Right ventricle myocardium inferior (tissue), 1 donor: ENCODE measurements at places on chromosomes 16 and 17.

DNA sequence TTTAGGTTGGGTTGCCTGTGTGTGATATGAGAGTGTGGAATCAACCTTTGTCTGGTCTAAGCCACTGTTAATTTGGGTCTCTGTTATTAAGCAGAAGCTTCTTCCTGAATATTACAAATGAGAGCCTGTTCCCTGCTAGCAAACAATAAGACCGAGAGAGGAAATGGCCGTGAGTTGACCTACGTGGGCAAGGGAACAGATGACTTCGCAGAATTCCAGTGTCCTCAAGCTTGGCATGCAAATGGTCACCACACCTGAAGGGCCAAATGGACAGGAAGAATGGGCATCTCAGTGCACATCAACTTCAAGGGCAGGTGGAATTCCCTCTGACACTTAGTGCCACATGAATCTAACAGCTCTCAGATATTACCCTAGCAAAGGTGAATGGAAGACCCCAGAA, 250.8 kb upstream of the FOXF1 start:
- DNase-seq: no peak

GRCh38 chr16:69532641-69533455, 32.9 kb upstream of the NFAT5 start:
- no peak for DNase-seq

GRCh38 chr16:21638573-21638975, 13.8 kb downstream of the IGSF6 start:
- DNase-seq: no peak

DNA sequence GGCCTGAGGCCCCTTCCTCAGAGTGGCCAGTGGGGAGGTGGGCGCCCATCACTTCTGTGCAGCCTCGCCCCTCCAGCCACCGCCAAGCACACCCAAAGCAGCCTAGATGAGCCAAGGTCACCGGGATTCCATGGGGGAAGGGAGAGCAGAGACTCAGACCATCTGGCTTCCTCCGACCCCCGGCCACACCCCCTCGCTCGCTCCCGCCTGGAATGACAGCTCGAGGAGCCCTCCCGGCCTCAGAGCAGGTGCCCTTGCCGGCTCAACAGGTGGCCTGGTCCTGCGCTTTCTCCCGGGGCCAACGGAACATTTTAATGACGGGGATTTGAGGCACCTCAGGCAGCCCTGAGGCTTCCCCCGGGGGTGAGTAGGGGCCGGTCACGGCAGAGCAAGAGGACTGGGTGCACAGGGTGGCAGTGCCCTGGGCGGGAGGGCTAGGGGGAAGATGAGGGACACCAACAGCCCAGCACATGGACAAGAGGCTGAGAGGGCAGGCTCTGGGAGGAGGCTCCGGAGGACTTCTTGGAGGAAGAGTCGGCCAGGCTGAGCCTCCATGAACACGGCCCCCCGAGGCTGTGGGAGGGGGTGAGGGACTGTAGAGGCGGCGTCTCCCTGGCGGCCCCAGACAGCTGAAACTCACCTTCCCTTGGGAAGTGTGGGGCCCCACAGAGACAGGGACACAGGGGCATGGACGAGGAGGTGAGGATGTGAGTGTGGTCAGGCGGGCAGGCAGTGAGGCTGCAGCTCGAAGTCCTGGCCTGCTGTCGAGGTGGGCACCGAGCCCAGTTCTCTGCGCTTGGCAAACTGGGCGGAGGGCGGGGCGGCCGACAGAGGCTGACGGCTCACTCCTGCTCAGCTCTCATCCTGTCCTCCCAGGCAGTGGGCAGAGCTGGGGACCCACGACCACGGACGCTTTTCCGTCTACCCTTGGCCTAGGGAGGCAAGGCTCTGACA, 12.5 kb upstream of the C1QTNF8 start:
- no peak for DNase-seq

DNA sequence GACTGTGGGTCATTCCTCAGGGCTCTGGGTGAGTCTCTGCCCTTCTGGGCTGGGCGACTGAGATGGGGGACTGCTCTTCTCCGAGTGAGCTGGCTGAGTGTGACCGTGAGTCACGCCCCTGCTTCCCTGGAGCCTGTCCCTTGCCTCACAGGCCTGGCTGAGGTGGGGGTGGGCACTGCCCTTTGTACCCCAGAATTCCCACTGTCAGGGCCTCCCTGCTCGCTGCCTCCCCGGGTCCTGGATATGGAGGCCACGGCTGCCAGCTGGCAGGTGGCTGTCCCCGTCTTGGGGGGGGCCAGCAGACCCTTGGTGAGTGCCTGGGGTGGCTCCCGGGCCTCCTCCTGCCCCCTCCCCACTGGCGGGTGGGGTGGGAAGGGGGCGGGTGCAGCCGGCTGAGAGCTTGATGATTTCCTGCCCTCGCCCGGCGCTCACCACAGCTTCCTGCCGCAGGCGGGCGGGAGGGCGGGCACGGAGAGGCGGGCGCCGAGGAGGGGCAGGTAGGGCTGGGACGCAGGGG, at the start of gene LAT:
LAT (plus strand) TSS at position 434 of the 517 bp plus-strand sequence. CDS start 366 bp downstream, outside the sequence.
- DNase-seq: no peak

- no peak for DNase-seq
Observed at GRCh38 chr16:81562174-81562849, 117.7 kb downstream of the CMIP start.

GRCh38 chr17:7573324-7574080, 5.9 kb upstream of the CD68 start:
- DNase-seq: peak; percentile 92

DNA sequence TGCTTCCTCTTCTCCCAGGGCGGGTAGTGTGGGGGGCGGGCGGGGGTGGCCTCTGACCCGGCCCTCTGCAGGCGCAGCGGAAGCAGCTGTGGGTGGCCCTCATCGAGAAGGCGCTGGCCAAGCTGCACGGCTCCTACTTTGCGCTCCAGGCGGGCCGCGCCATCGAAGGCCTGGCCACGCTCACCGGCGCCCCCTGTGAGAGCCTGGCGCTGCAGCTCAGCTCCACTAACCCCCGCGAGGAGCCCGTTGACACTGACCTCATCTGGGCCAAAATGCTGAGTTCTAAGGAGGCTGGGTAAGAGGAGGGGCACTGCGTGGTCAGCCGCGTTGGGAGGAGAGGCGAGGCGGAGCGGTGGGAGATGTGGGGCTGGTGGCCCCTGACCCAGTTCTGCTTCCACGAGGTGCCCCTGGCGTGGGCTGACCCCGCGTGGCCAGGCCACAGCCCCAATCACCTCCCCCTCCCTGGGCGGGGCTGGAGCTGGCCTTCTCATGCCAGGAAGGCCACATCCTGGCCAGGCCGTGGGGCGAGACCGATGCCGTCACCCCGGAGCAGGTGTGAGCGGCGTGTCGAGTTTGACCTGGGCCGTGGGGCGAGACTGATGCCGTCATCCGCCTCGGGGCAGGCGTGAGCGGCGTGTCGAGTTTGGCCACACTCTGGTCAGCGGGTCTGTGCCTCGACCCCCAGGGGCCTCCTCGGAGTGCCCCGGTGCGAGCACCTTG, 10.5 kb upstream of the PRR35 start:
- no peak for DNase-seq

GRCh38 chr17:31148205-31148604, 53.4 kb downstream of the NF1 start:
- no peak for DNase-seq

DNA sequence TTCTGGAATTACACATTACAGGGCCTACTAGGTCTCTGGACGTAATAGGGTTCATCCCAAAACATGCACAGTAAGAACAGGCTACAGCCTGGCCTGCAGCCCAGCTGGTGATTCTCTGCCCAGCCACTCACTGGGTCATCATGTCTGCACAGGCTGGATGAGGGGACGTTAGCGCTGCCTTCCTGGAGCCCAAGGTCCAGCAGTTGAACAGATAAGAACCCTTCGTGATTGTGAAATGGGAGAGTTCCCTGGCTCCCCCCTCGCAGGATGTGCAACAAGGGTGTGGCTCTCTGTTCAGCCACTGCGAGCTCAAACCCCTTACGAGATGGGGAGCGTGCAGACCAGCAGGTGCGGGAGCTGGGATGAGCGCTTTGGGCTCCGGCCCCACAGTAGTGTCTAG, 200.0 kb upstream of the CDH5 start:
- no peak for DNase-seq

- DNase-seq: no peak
Observed at GRCh38 chr16:72987480-72987901, 60.4 kb downstream of the ZFHX3 start.

DNA sequence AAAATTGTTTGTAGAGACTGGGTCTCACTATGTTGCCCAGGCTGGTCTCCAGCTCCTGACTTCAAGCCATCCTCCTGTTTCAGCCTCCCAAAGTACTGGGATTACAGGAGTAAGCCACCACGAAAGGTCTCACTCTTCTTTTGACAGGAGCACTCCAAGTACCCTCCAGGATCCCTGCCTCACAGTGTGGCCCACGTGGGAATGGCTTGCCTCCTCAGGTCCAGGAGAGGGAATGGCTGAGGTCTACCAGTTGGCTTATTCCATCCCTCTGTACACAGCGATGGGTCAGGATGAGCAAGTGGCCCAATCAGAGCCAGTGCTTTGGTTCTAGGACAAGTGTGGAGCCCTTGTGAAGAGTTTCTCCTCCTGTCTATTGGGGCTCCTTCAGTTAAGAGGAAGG, 73.7 kb upstream of the ZNF423 start:
- no peak for DNase-seq

GRCh38 chr17:34082404-34082803, 172.7 kb upstream of the CCL2 start:
- DNase-seq: no peak

- DNase-seq: no peak
Observed at GRCh38 chr17:76824093-76824492, 44.1 kb upstream of the MGAT5B start.

- DNase-seq: no peak
Observed at GRCh38 chr16:31114468-31114867, 3.0 kb upstream of the KAT8 start.

GRCh38 chr17:6355196-6355595, 79.7 kb downstream of the AIPL1 start:
- no peak for DNase-seq

DNA sequence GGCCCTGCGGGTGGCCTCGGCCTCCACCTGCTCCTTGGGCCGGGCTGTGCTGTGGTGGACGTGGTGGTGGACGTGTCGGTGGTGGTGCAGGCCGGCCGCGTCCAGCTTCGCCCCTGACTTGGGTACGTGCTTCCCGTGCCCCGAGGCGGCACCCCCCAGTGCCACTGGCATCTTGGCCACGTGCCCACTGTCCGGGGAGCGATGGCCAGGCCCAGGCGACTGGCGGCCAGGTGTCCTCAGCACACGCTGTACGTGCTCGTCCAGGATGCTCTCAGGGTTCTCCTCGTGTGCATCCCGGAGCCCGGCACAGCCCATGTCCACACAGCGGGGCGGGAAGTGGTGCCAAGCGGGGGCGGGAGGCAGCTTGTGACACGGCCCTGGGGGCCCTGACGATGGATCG, 14.9 kb downstream of the PDIA2 start:
- DNase-seq: no peak

GRCh38 chr17:16019347-16019746, 19.7 kb downstream of the TTC19 start:
- no peak for DNase-seq

- DNase-seq: no peak
Observed at GRCh38 chr16:1884889-1885288, 12.9 kb upstream of the MEIOB start.

DNA sequence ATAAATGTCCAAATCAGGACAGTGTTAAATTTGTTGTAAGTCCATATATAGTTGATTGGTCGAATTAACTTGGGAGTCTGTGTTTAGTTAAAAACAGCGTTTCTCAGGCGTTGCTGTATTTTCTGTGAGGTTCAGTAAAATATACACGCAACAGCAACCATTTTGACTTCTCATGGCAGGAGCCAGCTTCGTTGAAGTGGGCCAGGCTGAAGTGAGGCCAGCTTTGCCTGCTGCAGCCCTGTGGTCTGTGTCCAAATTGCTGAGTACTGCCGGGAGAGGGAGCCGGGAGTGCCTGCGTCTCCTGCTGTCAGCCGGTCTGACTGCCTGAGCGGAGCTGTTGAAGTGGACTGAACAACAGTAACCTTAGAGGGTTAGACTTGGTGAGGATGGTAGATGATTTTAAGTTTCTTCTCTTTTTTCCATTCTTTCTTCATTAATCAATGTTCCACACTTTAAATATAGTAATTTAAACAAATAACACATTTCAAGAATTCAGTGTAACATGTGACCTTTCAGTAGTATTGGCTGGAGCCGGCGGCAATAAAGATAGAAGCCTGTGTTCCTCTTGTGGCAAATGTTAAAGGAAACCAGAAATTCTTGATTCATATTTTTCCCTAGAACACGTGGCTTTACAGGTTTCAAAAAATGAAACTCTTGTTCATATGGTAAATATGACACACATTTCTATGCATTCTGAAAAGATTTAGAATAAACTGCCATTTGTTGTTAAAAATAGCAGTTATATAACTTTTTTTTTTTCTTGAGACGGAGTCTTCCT, 37.0 kb upstream of the ZNF750 start:
- DNase-seq: peak; percentile 81

GRCh38 chr16:47499700-47500264, 38.7 kb downstream of the PHKB start:
- no peak for DNase-seq

DNA sequence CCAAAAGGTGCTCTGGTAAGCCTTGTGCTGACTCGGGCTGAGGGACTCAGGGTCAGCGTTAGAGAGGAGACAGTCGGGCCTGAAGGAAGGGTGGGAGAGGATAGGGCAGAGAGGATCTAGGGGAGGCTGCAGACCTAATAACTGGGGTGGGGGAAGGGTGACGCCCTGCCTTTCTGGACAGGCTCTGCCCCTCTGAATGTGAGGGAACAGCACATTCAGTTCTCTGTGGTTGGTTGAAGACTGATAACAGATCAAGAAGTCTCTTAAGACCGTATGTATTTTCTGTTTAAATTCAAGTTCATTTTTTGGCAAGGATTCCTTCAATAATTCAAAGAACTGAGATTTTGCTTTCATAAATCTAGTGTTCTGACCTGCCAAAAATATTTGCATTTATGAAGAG, 56.2 kb upstream of the TEKT3 start:
- DNase-seq: no peak

DNA sequence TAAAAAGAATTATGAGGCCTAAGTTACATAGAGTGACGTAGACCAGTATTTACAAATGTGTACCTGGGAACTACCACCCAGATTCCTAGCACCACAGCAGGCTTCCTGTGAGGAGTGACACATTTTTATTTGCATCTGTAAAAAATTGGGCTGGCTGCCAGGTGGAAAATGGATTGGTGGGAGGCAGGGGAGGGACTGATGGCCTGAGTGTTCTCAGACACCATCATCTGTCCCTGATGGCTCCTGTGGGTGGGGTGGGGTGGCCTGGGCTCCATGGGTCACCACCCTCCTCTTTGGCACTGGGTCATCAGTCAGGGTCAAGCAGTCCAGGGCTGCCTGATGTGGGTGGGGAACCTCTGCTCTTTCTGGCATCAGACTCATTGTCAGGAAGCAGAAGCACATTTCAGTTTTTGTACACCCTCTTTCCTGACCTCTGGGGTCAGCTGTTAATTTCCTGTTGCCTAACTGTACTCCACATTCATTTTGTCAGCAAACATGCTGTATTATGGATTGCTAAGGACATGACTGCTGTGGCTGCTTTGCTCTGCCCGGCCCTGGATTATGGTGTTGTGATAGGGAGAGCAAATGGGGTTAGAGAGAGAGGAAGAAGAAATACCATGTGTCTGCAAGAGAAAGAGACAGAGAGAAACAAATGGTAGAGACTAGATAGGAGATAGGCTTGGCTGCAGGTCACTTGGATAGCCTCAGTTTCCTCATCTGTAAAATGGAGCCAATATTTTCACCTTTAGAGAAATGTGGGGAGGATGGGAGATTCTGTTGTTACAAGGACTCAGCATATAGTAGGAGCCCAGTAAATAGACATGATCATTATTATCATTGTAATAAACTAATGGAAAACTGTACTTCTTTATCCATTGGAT, 11.6 kb upstream of the MFAP4 start:
- DNase-seq: peak; percentile 83

GRCh38 chr17:81898029-81898866, 3.8 kb upstream of the NPB start:
- DNase-seq: no peak
